ENCODE measurements at places on chromosomes 12 and 14.

GRCh38 chr12:100141998-100142850 is 450 bp downstream of the BLTP3B start:
- DNase-seq = no peak

DNA sequence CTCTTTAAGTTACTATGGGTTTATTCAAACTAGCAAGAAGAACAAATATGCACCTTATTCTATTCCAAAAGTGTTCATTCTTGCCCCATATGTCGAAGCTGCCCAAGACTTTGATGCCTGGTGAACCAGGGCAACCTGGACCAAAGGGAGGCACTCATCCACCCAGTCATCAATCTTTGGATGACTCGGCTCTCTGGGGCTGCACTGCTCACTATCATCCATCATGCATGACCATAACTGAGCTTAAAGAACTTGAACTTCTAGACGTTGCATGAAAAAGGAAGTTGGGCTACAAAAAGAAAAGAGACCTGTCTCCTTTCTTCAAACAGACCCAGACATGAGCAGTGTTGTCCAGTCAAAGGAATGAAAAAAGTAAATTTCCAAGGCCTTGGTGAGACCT is 1.2 kb downstream of the KRT4 start:
- DNase-seq = no peak

DNA sequence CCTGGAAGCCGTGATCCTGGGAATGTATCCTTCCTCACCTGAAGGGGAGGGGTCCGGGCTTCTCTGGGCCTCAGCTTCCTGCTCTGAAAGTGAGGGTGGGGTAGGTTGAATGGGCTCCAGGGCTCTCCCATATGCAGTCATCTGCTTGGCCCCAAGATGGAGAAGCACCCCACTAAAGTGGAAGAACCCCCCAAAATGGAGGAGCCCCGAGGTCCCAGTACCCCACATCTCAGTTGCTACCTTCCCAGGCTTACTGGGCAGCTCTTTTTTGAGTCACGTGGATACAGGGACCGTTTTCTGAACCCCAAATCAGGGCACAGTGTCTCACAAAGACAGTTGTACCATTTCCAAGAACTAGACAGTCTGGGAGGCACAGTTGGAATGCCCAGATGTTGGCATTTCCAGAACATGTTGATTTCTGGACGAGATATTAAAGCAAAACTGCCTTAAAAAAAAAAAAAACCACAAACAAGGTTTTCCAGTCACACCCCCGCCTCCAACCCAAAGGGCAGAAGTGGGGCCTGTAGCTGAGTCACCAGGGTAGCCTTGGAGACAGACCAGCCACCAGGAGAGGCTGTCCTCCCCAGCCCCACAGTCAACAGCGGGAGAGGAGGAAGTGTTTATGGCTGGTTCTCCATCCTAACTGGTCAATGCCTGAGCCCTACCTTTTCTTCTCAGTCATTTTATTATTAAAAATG is 12.1 kb downstream of the VASH1 start:
- DNase-seq = peak; percentile 23

DNA sequence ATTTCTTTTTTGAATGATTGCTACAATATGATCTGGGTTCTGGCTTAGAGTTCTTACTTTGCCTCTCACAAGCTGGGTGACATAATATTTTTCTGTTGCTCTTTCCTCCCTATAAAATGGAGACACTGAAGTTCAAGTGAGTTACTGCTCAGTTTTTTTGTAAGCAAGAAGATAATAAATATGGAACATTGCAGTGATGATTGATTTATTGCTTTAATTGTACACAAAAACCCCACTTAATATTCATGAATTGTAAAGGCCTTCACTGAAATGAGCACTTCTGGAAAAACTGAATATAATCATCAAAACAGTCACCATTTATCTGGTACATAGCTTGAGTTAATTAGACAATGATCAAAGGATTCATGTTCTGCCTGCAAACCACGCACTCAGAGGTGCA is 71.8 kb upstream of the NAP1L1 start:
- no peak for DNase-seq

GRCh38 chr12:87127272-87127671 is 871.1 kb upstream of the MGAT4C start:
- DNase-seq = no peak

DNA sequence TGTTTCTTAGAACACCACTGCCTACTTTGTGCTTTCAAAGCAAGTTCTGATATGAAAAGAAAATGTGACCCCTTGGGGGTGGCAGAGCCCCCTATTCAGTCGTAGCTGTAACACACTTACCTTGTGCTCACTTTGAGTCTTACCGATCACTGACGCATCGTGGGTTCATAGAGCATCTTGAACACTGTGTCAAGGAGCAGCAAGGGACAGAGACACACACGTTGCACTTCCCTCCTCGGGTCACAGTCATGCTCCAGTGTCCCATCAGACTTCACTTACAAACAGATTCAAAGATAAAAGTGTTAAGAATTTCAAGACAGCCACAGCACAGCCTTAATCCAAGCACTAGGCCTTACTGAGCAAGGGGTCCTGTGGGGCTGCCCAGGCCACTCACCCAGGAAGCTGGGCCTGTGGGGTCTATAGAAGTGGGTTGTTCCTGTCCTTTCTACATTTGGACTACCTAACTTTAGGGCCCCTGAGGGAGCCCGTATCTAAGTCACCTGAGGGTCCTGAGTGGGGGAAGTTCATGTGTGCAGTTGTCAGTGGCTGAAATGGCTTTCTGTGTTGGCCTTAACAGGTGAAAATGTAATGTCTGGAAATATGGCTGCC is 75.4 kb upstream of the BDKRB2 start:
- DNase-seq = no peak

GRCh38 chr12:168763-169525 is 45.0 kb downstream of the SLC6A12 start:
- no peak for DNase-seq
